ENCODE measurements at places on chromosomes 2 and 18.

DNA sequence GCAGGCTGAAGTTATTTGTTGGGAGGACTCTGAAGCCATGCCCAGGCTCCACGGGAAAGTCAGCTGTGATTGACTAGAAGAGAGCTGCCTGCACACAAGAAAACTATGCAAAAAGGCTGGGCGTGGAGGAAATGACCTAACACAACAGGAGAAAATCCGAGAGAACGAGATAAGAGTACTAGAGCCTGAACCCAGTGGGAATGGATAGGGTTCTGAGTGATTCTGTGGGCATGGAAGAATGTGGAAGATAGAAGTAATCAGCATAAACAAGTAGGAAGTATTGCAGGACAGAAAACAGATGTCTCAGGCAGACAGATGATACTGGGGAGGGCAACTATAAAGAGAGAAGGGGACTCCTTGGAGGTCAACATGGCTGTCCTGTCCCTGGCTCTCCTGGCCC is 12.1 kb upstream of the COPS8 start:
- H3K4me1 ChIP-seq = peaks cover 27% of the 10 kb centered on the region
- H3K4me3 ChIP-seq = no peak overlapping the region
- peaks cover 2% of the 10 kb centered on the region for H3K36me3 ChIP-seq
- H3K27me3 ChIP-seq = no peaks in the 10 kb centered on the region
- no peak for DNase-seq

DNA sequence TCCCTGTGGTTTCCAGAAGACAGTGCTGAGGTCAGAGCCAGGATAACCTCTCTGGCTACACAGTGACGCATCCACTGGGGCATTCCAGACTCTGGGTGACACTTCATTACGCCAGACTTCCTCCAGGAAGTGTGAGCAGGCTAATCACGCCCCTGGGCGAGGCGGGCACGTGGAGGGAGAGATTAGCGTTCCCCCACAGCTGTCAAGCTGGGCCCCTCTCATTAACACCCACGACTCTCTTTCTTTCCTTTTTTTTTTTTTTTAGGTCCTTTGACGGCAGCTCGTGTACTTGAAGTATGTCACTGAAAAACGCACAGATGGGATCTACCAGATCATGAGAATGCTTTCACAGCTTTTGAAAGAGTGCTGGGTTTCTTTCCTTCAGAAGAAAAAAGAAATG is 274.6 kb downstream of the AFF3 start:
- H3K27ac ChIP-seq = peak overlapping the region; percentile 87
- H3K4me3 ChIP-seq = peak overlapping the region; percentile 30
- DNase-seq = no peak
- H3K36me3 ChIP-seq = peaks cover 4% of the 10 kb centered on the region
- peaks cover 70% of the 10 kb centered on the region for H3K4me1 ChIP-seq
- no peaks in the 10 kb centered on the region for H3K27me3 ChIP-seq

GRCh38 chr2:170818752-170819470 is 2.2 kb downstream of the GAD1 start:
- no peak overlapping the region for H3K27ac ChIP-seq
- H3K4me3 ChIP-seq = peak overlapping the region; percentile 46
- peaks cover 2% of the 10 kb centered on the region for H3K36me3 ChIP-seq
- no peak for DNase-seq
- H3K4me1 ChIP-seq = peaks cover 54% of the 10 kb centered on the region

DNA sequence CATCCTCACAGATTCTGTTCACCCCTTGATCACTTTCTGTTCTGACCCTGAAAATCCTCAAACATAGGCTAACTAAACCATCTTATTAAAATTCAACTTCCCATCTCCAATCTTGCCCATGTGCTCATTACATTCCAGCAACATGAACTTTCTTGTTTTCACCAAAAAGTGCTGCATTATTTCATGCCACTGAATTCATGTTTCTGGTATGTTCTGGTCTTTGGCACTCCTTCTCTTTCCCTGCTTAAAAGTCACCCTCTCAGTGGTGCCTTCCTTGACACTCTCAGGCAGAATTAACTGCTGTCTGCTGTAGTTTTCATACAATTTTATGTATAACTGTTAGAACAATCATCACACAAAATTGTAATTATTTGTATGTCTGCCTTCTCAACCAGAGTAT is 247.7 kb upstream of the RBMS1 start:
- no peak for DNase-seq
- H3K36me3 ChIP-seq = no peaks in the 10 kb centered on the region
- no peak overlapping the region for H3K27ac ChIP-seq

- H3K27me3 ChIP-seq = no peaks in the 10 kb centered on the region
- peak; percentile 93 for DNase-seq
- peaks cover 30% of the 10 kb centered on the region for H3K36me3 ChIP-seq
- peaks cover 17% of the 10 kb centered on the region for H3K4me1 ChIP-seq
- H3K4me3 ChIP-seq = no peak overlapping the region
- H3K27ac ChIP-seq = peak overlapping the region; percentile 37
Observed at GRCh38 chr2:219142329-219142728, 18.3 kb downstream of the NHEJ1 start.

- no peak overlapping the region for H3K4me3 ChIP-seq
- H3K27ac ChIP-seq = no peak overlapping the region
- no peak for DNase-seq
- no peaks in the 10 kb centered on the region for H3K27me3 ChIP-seq
Observed at GRCh38 chr2:209431701-209432100, 7.9 kb downstream of the MAP2 start.

- H3K36me3 ChIP-seq = no peaks in the 10 kb centered on the region
- H3K27me3 ChIP-seq = peaks cover 32% of the 10 kb centered on the region
- H3K4me1 ChIP-seq = peaks cover 7% of the 10 kb centered on the region
- no peak overlapping the region for H3K27ac ChIP-seq
Observed at GRCh38 chr2:143160732-143161707, 31.8 kb downstream of the ARHGAP15 start.

GRCh38 chr2:124877141-124877577 is 852.1 kb downstream of the CNTNAP5 start:
- no peaks in the 10 kb centered on the region for H3K36me3 ChIP-seq
- no peaks in the 10 kb centered on the region for H3K27me3 ChIP-seq
- H3K4me3 ChIP-seq = no peak overlapping the region
- H3K4me1 ChIP-seq = peaks cover 4% of the 10 kb centered on the region

- H3K36me3 ChIP-seq = no peaks in the 10 kb centered on the region
- peaks cover 19% of the 10 kb centered on the region for H3K4me1 ChIP-seq
- peaks cover 30% of the 10 kb centered on the region for H3K27me3 ChIP-seq
- H3K4me3 ChIP-seq = no peak overlapping the region
- H3K27ac ChIP-seq = no peak overlapping the region
Observed at GRCh38 chr2:15726321-15727057, 134.8 kb downstream of the DDX1 start.

GRCh38 chr2:20425371-20425881 is 21.4 kb upstream of the RHOB start:
- DNase-seq = no peak
- H3K27me3 ChIP-seq = peaks cover 2% of the 10 kb centered on the region

DNA sequence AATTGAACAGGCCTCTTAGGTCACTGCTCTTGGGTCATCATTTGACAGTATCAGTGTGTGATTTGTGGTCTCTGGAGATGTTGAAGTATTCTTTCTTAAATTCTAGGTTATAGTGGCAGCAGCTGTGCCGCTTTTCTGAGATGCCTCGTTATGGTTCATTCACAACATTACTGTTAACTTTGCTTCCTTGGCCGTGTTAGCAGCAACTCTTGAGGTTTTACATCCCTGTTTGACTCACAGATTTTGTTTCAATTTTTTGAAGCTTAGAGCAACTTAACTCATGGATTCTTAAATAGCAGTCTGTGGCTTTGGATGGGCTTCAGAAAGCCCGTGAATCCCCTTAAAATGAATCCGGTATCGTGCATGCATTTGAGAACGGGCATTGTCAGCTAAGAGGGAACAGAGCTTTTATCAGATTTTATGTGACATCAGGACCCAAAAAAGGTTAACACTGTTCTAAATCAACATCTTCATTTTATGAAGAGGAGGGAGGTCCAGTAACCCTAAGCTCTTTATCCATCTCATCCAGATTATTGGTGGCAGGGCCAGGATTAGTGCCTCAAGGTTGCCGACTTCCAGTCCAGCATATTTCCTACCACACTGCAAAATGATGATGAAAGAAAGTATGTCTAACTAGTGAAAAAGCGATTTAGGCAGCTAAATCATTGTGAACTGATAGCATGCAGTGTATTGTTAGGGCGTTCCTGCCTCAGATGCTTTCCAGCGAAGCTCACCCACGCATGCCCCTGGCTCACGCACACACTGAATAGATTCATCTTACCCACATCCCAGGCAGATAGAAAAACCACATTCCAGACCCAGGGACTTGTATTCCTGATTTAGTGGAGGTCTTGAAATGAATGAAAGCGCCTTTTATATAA is 5.1 kb downstream of the TRIB2 start:
- peak overlapping the region; percentile 55 for H3K27ac ChIP-seq
- DNase-seq = no peak
- H3K27me3 ChIP-seq = no peaks in the 10 kb centered on the region
- H3K4me1 ChIP-seq = peaks cover 52% of the 10 kb centered on the region
- peak overlapping the region; percentile 88 for H3K4me3 ChIP-seq

GRCh38 chr2:237200462-237200861 is 114.8 kb downstream of the COPS8 start:
- H3K4me1 ChIP-seq = peaks cover 83% of the 10 kb centered on the region
- no peak overlapping the region for H3K4me3 ChIP-seq
- DNase-seq = peak; percentile 76
- no peaks in the 10 kb centered on the region for H3K36me3 ChIP-seq

DNA sequence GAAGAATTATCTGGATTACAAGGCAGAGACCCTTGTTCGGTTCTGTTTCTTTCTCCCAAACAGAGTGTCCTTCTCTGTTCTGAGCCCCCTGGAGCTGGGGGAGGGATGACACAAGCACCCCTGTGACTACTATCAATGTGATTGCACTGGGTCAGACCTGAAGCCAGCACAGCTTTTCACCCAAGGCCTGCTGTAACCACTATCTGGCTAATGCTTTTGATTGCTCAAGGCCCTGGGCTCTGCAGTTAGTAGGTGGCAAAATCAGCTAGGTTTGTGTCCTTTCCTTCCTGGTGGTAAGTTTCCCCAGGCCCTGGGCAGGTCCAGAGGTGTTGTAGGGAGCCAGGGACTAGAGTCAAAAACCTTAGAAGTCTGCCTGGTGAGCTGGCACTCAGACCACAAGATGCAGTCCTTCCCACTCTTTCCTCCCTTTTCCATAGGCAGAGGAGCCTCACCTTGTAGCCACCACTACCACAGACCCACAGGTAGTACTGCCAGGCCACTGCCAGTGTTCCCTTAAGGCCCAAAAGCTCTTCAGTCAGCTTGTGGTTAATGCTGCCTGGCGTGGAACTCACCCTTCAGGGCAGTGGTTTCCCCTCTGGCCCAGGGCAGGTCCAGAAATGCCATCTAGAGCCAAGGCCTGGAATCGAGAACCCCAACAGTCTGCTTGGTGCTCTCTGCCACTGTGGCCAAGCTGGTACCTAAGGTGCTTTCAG is 83.0 kb downstream of the FAM117B start:
- DNase-seq = no peak
- no peak overlapping the region for H3K4me3 ChIP-seq
- H3K27me3 ChIP-seq = no peaks in the 10 kb centered on the region
- peaks cover 14% of the 10 kb centered on the region for H3K4me1 ChIP-seq
- no peak overlapping the region for H3K27ac ChIP-seq

- no peaks in the 10 kb centered on the region for H3K27me3 ChIP-seq
- H3K36me3 ChIP-seq = no peaks in the 10 kb centered on the region
- no peaks in the 10 kb centered on the region for H3K4me1 ChIP-seq
- DNase-seq = no peak
- no peak overlapping the region for H3K4me3 ChIP-seq
- no peak overlapping the region for H3K27ac ChIP-seq
Observed at GRCh38 chr18:56188529-56189275, 449.7 kb downstream of the TXNL1 start.

GRCh38 chr2:124485659-124486058 is 460.6 kb downstream of the CNTNAP5 start:
- peaks cover 2% of the 10 kb centered on the region for H3K27me3 ChIP-seq
- no peak for DNase-seq
- H3K36me3 ChIP-seq = no peaks in the 10 kb centered on the region
- H3K4me3 ChIP-seq = no peak overlapping the region
- no peak overlapping the region for H3K27ac ChIP-seq

DNA sequence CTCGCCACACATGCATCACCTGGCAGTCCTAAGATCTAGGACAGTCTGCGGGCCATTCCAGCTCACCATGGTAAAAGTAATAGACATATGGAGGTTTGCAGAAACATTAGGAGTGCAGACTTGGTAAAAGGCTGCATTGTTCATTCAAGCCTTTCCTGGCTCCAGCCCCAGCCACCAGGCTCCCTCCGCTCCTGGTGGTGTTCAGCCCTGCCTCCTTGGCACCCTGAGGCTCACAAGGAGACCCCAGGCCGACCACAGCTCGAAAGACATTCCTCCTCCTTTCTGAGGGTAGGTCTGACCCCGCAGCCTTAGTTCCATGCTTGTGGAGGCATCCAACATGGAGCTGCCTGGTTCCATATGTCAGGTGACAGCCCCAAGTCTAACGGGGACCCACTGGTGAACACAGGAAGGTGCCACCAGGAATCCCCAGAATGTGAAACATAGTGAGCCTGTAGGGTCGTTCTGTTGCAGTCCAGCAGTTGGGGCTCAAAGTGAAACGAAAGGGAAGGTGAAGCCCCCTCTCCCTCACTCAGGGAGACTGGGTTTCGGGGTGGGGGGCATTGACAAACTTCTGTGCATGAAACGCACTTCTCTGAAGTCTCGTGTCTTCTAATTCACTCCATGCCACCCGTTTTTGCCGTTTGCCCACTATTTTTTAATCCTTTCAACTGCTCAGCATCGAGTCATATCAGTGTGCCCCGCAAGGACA is 5.0 kb upstream of the SP100 start:
- H3K27me3 ChIP-seq = no peaks in the 10 kb centered on the region
- peak overlapping the region; percentile 88 for H3K4me3 ChIP-seq
- DNase-seq = no peak
- H3K4me1 ChIP-seq = peaks cover 33% of the 10 kb centered on the region
- H3K36me3 ChIP-seq = peaks cover 4% of the 10 kb centered on the region
- H3K27ac ChIP-seq = peak overlapping the region; percentile 95

GRCh38 chr18:35158728-35159450 is 81.9 kb upstream of the ZNF397 start:
- no peaks in the 10 kb centered on the region for H3K27me3 ChIP-seq
- peaks cover 8% of the 10 kb centered on the region for H3K4me1 ChIP-seq
- DNase-seq = no peak
- H3K4me3 ChIP-seq = no peak overlapping the region

DNA sequence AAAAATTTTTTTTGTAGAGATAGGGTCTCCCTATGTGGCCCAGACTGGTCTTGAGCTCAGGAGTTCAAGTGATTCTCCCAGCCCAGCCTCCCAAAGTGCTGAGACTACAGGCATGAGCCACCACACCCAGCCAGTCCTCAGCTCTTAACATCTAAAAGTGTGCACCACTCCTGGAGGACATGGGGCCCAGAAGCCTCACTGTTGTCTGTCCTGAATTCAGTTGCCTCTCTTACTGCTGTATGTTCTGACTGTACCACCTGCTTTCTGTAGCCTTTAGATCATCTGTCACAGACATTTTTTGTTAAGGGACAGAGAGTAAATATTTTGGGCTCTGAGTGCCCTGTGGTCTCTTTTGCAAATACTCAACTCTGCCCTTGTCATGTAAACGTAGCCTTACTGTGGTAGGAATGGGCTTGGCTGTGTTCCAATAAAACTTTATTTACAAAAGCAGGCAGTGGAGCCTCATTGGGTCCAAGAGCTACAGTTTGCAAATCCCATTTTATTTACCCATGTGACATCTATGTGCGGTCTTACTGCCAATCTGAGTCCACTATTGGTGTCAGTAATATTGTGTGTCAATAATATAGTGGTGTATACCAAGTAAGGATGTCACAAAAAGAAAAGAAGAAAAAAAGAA is 38.1 kb downstream of the TMEM37 start:
- H3K4me3 ChIP-seq = no peak overlapping the region
- no peak for DNase-seq
- peaks cover 18% of the 10 kb centered on the region for H3K27me3 ChIP-seq
- H3K27ac ChIP-seq = no peak overlapping the region
